ENCODE measurements at places on chromosomes 6 and 20. TPM values are rescaled to one million over a fixed set of nuclear protein-coding genes. Genes with fewer than 3 reads are reported as not detected.

DNA sequence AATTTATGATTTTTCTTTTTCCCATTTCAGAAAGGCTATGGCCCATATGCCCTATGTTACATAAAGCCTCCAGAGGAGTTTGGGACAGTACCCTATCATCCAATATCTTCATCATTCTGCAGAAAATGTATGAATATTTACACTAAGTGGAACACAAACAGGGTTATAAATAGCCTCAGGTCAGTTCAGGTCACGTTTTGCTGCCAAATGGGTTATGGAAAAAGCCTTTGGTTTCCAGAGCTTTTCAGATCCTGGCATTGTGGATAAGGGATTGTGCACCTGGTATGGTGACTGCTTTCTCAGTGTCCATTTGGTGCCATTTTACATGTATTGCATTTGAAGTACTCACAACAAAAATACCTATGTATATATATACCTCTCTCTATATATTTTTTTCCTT lies 29.4 kb downstream of the UTRN start:
- no peak for DNase-seq

GRCh38 chr6:144786825-144787224 lies 501.7 kb downstream of the UTRN start:
- DNase-seq: no peak

Gene UBD
- polyA plus RNA-seq: 1.3 TPM

Gene WFDC5
- polyA plus RNA-seq: not detected

Gene CST2
- not detected for polyA plus RNA-seq

Data from renal cortex interstitium (tissue), 15 donors.